CD8-positive, alpha-beta memory T cell (primary cell): ENCODE measurements at places on chromosomes 11 and 22. TPM values are rescaled to one million over a fixed set of nuclear protein-coding genes. Genes with fewer than 3 reads are reported as not detected.

GRCh38 chr11:132971351-132971750 is 561.0 kb downstream of the OPCML start:
- DNase-seq = no peak

The APOA4 gene
- not detected for total RNA-seq

- no peak for DNase-seq
Measured at GRCh38 chr22:31509061-31509762, 12.9 kb downstream of the SFI1 start.

The CEP57 gene
- total RNA-seq = 64.4 TPM

GRCh38 chr11:68999093-68999747 is 13.8 kb downstream of the MRGPRF start:
- no peak for DNase-seq

- no peak for DNase-seq
Measured at GRCh38 chr11:18171377-18172000, 1.1 kb upstream of the MRGPRX4 start.

DNA sequence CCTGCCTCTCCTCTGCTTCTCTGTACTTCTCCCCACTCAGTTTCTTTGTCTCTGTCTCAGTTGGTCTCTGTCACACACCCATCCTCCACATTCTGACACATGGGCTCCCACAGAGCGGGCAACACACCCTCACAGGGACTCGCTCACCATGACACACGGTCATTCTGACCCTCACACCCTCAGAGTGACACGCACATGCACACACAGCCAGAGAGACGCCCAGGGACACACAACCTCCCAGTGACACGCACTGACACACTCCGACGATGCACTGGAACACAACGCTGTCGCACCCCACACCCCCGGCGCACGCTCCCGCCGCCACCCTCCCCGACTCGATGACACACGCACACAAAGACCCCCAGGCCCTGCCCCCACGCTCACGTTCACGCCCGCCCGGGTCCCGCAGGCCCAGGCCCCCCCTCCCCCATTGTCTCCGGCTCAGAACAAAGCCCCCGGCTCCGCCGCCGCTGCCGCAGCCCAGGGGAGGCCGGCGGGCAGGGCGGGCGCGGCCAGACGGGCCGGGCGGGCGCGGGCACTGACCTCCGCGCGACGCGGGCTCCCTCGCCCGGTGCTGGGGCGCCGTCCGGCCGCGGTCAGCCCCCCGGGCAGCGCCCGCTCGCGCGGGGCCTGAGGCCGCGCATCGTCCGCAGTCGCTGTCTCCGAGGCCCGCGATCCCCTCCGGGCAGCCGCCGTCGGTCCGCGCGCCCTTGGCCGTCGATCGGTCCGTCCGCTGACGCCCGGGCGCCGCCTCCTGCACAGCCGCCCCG is 404 bp downstream of the DCHS1 start:
- peak; percentile 8 for DNase-seq

DNA sequence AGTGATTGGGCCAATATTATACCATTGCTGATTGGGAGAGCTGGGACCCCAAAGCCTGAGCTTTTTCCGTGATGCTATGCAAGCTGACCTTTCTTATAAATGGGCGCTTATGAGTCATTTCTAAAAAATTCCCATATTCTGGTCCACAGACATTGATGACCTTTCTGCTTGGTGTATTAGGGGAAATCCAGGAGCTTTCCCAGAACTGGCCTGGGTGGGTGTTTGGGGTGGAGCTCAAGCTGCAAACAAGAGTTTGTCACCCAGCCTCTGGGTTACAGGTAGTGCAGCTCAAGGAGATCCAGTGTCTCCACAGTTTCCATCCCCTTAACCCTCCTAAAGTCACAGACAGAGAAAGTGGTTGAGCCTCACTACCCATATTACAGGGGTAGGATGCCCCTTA is 67.7 kb downstream of the CCDC81 start:
- no peak for DNase-seq

The GALNT18 gene
- 1.3 TPM for total RNA-seq

The DDT gene
- total RNA-seq = 88.2 TPM

The SLC17A6 gene
- not detected for total RNA-seq

The RTN4R gene
- total RNA-seq = 1.8 TPM

DNA sequence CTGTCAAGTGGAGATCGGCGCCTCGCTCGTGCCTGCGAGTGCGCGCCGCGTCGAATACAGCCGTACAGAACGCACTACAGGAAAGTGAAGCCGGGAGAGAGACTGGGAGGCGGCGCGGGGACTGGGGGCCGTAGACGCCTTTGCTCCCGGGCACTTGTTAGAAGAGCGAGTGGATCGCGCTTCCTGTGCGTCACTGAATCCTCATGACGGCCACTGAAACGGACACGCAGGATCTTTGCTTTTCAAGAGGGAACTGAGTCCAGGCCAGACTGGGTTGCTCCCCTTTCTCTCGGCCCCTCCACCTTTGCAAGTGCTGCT is 314 bp downstream of the RIC8A start:
- no peak for DNase-seq

GRCh38 chr11:73760135-73760678 is 667 bp downstream of the RAB6A start:
- no peak for DNase-seq

The TMPRSS5 gene
- 0.26 TPM for total RNA-seq

The TRIM51 gene
- total RNA-seq = not detected

DNA sequence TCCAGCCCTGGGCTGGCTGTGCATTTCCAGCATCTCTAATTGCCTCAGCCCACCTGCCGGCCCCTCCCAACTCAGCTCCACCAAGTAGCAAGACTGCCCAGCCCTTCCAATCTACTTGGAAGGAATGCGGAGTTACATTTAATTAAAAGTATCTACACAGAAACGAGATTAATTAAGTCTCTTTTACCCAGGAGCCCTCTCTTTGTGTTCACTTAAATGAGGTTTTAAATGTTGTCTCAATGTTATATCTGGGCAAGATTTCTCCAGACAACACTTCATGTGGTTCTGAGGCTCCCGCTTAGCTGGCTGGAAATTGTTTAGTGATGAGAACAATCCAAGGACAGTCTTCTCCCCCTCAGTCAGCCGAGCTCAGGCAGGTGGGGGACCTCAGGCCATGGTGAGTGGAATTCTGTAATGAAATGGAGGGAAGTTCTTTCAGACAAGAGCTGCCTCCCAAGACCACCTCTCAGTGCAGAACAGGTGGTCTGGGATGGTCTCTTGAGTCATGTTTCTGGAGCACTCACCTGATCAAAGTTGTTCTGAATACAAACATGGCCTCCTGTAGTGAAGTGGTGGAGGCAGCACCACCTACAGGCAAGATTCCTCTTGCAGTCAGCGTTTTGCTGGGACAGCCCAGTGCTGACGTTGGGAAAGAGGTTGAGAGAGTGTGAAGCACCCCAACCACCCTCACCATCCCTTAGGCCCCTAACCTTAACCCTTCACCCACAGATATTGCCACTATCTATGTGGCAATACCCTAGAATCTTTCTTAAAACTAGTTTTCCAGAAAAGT is 371.6 kb downstream of the CADM1 start:
- no peak for DNase-seq

GRCh38 chr11:133720951-133721350 is 124.4 kb downstream of the SPATA19 start:
- no peak for DNase-seq

DNA sequence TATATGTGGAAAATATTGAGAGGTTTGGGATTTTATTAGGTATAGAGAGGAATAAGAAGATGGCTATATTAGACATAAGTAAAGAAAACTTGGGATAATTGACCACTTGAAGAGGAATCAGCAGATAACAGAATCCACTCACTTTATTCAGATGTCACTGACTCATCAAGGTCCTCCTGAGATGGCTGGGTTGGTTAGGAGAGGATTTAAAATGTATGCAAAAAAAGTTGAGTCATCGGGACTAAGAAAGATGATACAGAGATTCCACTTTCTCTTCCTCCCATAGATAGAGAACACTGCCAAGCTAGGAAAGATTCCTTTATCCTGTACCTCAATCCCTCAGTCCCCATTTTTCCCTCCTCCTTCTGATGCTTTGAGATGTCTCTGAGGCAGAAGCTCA is at the start of gene OR6A2:
Gene OR6A2 (minus strand): TSS at position 288 of the 400 bp plus-strand sequence. CDS start 3,981 bp downstream, outside the sequence.
- no peak for DNase-seq

The HBB gene
- total RNA-seq = not detected

The ZP1 gene
- total RNA-seq = not detected

DNA sequence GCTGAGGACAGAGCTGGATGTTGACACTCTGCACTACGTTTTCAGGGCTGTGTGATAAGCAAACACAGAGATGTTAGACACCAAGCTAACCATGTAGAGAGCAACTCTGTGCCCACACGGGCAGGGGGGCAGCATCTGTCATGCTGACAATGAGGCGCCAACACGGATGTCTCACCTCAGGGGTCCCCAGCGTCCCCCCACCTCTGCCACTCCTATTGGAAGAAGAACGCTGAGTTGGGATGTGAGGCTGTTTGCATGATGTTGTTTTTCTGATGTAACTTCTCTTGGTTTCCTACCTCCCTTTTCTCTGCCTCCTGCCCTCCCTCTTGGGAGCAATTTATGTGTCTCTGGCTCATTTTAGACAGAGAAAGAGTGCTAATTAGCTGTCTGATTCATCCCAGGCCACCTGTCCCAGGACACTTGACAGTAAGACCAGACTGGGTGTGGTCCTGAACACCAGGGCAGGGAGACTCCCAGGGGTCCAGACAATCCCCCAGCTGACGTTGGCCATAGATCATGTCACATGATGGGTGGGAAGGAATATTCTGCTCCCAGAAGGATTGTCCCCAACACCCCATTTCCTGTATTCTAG is 89.2 kb upstream of the NCAM1 start:
- no peak for DNase-seq

The TSPAN4 gene
- total RNA-seq = 8.8 TPM

The DDX10 gene
- 49.8 TPM for total RNA-seq

The HEPN1 gene
- not detected for total RNA-seq

The DCDC1 gene
- 0.07 TPM for total RNA-seq

The OSBP2 gene
- 0.66 TPM for total RNA-seq

GRCh38 chr11:119756169-119756865 is 27.3 kb upstream of the NECTIN1 start:
- DNase-seq = no peak

GRCh38 chr11:41394521-41395195 is 64.8 kb downstream of the LRRC4C start:
- no peak for DNase-seq
